ENCODE measurements at places on chromosomes 7 and 10.

GRCh38 chr10:102435529-102436233 is 3.3 kb upstream of the CUEDC2 start:
- DNase-seq = no peak

DNA sequence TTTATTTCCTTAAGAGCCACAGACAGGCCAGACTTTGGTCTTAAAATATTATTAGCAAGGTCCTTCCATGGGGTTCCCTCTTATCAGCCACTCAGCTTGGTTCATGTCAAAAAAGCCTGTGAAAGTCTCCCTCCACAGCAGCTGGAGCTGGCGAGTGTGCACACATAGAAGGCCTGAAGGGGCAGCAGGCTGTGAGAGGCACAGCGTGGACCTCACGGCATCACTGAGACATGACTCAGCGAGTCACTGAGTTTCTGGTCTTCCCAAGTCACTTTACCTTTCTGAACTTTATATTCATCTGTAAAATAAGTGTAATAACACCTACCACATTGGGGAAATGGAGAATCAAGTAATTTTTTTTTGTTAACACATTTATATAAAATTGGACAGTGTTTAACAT is 8.7 kb downstream of the TAF3 start:
- DNase-seq = peak; percentile 67

DNA sequence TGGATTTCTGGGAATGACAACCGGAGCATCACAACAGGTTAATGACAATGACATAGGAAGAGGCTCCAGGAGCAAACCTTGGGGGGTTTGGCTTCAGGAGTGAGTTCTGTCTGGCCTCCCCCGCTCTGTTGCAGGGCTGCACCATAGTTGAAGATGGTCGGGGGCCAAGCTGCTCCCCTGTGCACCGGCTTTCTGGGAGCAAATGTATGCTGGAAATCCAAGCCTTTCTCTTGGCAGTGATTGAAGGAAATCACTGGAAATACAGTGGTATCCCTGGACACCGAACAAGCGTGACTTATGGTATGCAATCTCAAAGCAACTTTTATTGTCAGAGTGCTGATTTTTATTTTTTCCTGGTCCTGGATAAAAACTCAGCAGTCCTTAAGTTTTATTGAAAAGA is 251.9 kb upstream of the ZNF32 start:
- DNase-seq = no peak

- DNase-seq = peak; percentile 26
Observed at GRCh38 chr7:33186192-33186591, 56.8 kb downstream of the BBS9 start.

- DNase-seq = peak; percentile 88
Observed at GRCh38 chr7:158829021-158829341, 328 bp downstream of the ESYT2 start.

DNA sequence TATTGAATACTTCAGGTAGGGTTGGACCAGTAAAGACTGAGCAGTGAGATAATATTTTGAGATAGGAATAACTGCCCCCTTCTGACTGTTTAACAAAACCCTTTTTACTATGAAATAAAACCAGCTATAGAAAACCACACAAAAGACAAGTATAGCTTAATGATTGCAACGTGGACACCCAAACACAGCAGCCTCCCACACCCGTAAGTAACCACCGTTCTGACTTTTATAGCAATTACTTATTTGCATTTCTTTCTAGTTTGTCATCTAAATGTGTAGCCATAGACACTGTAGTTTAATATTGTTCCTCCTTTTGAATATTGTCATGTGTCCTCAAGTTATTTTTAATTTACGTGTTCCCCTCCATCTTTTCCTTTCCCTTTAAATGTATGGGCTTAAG is 42.9 kb upstream of the SYPL1 start:
- DNase-seq = no peak

DNA sequence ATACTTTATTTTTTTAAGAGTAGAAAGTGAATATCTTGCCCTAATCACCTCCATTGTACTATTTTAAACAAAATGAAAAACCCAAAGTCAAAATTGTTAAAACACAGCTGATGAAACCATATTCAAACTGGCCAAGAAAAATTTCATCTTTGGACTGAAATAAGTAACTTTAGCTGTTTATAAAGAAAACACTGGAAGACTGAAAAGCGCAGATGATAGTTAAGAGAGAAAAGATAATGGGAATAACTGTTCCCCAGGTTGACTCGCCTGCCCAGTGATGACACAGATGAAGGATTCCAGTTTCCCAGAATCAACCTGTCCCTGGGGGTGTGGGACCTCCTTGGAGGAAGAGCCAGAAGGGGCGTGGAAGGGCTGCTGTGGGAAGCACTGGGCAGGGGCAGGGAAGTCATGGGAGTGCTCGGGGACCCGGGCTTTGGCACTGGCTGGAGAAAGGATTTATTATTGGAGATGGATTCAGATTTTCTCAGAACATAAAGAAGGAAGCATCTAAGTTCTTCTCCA is 43.1 kb downstream of the DENND2A start:
- no peak for DNase-seq

DNA sequence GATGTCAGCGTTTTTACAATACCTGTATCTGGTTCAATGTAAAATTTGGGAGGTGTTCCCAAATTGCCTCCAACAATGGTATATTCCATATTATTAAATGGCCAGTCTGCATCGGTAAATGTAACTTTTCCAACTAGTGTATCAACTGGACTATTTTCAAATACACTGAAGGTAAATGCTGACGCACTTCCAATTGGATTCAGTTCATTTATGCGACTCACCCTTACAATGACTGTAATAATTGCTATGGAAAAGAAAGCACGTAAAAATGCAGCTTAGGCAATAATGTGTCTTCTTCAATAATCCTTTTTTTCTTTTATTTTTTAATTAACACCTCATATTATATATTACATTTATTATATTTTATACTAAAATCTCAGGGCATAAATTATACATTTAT is 209.1 kb downstream of the HGF start:
- DNase-seq = no peak

DNA sequence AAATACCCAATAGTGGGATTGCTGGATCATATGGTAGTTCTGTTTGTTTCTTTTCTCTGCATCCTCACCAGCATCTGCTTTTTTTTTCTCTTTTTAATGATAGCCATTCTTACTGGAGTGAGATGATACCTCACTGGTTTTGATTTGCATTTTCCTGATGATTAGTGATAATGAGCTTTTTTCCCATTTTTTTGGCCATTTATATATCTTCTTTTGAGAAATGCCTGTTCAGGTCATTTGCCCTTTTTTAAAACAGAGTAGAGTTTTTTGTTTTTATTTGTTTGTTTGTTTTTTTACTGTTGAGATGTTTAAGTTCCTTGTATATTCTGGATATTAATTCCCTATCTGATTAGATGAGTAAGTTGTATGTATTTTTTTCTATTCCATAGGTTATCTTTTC is 205.8 kb upstream of the KAT6B start:
- no peak for DNase-seq

DNA sequence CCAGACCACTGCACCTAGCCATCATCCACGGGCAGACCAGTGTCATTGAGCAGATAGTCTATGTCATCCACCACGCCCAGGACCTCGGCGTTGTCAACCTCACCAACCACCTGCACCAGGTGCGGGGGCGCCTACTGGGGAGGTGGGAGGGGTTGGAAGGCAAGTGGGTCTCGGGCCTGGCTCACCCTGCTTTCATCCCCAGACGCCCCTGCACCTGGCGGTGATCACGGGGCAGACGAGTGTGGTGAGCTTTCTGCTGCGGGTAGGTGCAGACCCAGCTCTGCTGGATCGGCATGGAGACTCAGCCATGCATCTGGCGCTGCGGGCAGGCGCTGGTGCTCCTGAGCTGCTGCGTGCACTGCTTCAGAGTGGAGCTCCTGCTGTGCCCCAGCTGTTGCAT is 4.6 kb downstream of the NFKB2 start:
- DNase-seq = no peak

GRCh38 chr7:135326636-135327280 is 93.1 kb downstream of the STRA8 start:
- DNase-seq = peak; percentile 34

- DNase-seq = no peak
Observed at GRCh38 chr10:59892697-59893096, 13.7 kb downstream of the CCDC6 start.

DNA sequence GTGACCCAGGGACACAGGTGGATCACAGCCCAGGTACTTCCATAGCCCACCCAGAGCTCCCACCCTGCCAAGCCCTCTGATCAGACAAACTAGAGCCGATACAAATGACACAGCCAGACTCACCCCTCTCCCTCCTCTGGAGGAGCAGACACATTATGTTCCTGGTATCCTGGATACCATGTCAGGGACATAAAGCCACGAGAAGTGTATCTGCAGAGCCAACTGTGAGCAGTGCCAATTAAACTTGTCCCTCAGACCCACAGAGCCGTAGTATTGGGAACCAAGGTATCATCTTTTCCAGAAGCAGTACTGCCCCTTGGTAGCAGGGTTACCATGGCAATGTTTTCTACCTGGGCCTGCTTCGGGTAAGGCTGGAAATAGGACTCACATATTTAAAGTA is 47.3 kb upstream of the CPXM2 start:
- no peak for DNase-seq

GRCh38 chr10:31384589-31384949 is 65.6 kb downstream of the ZEB1 start:
- no peak for DNase-seq

DNA sequence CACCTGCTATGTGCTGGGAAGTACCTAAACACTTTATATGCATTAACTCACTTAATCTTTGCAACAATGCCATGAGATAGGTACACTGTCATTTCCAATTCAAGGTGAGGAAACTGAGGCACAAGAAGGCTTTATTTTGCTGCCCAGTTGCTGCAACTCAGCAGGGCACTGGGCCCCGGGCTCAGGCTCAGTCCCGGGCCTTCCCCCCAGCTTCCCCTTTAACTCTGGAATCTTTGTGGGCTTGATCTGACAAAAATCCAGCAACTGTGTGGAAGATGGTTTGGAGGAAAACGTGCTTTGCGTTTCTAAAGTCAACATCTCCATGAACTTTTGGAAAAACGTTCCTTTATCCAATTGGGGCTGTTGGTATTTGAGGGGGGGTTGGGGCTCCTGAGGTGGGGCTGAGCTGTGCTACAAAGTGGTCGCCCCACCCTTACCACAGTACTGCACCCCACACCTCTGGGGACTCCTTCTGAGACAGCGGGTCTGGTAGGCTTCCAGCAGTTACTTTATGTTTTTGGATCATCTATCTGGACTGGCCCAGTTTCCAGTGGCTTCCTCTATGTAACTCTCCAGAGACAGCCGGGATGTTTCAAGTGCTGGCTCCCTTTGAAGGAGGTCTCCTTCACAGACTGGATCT is 40.5 kb upstream of the CAMK1D start:
- no peak for DNase-seq

GRCh38 chr7:139494835-139495579 is 11.5 kb upstream of the KLRG2 start:
- DNase-seq = no peak

DNA sequence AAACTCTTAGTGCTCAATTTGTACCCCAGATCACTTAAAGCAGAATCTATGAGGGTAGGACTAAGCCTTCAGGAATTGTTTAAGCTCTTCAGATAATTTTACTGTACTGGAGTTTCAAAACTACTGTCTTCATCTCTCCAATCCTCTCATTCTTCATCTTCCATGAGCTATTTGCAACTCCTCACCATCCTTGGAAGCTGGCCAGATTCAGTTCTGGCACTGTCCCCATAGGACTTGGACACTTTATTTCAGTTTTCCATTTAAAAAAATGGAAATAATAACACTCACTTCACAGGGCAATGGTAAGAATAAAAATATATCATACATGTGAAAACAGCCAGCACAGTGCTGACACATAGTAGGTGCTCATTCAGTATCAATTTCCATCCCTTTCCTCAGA is 74.6 kb downstream of the PPP1R17 start:
- DNase-seq = no peak

GRCh38 chr10:26219676-26220075 is 3.1 kb downstream of the GAD2 start:
- DNase-seq = no peak

GRCh38 chr7:30934225-30934624 is 22.6 kb downstream of the AQP1 start:
- no peak for DNase-seq

DNA sequence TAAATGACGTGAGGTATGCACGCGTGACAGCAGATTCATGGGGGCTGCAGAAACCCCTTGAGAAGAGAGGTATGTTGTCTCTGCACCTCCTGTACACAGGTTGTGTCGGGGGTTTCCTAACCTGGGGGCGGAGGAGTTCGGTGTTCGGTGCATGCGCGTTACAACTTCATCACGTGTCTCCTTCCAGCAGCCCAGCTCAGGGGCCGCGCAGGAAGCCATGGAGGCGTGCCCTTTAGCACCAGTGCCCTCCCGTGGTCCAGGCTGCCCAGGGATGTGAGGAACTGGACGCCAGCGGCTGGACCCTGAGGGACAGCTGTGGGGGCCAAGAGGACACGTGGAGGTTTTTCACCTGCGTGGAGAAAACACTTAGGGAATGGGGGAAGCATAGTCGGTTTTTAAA is 186.4 kb downstream of the EBF3 start:
- DNase-seq = no peak

DNA sequence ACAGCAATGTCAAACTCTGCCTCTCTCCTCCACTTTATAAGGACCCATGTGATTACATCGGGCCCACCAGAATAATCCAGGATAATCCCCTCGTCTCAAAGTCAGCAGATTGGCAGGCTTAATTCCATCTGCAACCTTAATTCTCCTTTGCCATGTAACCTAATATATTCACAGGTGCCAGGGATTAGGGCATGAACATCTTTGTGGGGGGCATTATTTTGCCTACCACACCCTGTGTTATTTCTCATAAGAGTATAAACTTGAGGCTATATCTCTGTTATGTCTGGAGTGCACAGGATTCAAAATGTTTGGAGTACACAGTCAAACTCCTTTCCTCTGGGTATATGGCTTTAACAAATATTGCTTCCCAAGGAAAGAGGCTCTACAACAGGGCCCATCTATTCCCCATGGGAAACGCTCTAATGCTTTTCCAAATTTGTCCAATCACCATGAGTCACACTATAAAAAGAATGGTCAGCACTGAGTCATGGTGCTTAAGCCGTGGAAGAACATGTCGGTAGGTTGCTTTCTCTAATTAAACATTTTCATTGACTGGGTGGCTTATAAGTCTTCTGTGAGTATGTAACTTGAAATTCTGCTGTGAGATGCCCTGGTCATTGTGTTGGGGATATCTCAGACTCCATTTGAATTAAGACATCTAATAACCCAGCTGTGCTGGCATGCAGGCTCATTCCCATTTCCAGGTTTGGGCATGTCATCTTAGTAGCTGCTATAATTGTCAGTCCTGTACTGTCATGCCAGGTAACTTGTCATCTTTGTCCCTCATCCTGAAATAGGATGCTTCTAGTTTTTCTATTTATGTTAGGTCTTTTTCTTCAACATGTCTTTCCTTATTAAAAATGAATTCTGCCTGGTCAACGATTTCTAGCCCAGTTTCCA is 11.5 kb upstream of the AKR1B10 start:
- peak; percentile 87 for DNase-seq

- no peak for DNase-seq
Observed at GRCh38 chr10:119113751-119114732, 10.1 kb downstream of the DENND10 start.
